ENCODE measurements at places on chromosomes 7 and 10.

DNA sequence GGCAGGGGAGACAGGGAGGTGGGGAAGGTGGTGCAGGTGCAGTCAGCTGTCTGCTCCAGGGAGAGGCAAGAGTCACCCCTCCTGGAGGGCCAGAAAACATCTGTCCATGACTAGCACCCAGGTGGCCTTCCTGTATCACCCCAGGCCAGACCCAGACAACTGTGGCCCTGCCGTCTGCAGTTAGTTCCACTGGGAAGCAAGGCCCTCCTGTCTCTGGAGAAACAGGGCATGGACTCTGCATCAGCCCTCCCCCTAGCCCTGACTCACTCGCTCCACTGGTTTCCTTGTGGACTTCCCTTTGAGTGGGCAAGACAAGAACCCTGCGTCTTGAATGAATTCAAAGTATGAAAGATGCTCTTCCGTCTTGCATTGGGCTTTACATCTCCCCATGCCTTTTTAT lies 12.6 kb downstream of the TBATA start:
- no peak for DNase-seq

- no peak for DNase-seq
Observed at GRCh38 chr7:25478925-25479324, 250.6 kb upstream of the NPVF start.

DNA sequence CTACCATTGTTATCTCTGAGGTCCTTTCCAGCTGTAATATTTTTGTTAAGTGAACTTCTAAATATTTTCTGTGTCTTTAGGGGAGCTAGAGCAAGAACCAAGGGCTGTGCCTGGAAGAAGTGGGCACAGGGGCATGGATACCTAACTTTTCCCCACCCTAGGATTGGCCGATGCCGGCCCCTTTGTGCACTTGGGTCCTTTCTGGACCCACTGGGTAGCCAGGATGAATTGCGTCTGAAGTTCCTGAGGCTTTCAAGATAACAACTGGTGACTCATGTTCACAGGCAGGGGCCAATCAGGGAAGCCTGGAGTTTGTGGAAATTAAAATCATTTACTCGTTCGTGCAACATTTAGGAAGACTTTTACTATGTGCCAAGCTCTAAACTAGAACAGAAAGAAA lies 758 bp downstream of the DPCD start:
- peak; percentile 49 for DNase-seq

- no peak for DNase-seq
Observed at GRCh38 chr7:68173513-68173912, 1176.9 kb downstream of the TYW1 start.

GRCh38 chr7:155824227-155824886 lies 12.1 kb upstream of the SHH start:
- peak; percentile 67 for DNase-seq

DNA sequence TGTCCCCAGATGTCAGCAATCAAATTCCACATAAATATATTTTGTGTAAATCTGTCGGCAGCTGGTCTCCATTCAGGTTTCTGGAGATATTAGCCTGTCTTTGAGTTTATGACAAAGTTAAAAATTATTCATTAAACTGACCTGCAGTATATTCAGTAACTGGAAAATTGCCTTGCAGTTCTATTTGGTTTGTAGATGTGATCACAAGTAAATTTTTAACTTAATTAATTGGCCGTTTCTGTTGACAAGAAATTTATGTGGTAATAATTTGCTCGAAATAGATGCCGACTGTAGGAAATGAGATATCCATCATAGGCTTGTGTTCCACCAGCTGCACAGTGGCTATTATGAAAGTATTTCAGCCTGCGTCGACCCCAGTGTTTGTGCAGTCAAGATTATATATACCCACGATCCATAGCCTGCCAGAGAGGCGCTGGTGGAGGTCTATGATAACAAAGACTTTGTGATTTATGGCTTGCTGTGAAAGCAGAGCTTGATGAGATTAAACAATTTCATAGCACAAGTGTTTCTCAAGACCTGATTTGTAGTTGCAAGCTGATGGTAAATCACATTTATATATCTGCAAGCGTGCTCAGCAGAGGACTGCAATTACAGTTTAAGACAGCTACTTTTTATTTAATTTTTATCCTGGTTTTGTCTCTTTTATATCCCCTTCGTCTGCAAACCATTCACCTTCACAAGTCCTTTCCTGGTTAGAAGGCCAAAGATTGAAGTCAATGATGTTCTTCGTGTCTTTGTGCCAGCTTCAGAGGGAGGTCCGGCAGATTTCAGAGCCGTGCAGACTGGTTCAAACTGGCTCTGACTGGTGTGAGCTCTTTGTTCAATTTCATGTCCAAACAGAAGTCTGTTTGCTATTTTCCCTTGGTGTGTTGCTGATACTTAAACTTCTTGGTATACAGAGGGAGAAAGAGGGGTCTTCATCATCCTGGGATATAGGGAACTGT lies 850.9 kb downstream of the LRMDA start:
- no peak for DNase-seq

Measured in LoVo (cell line).